ENCODE measurements at places on chromosomes 12 and 14.

- no peak for DNase-seq
Measured at GRCh38 chr14:67461996-67462395, 26.5 kb downstream of the TMEM229B start.

DNA sequence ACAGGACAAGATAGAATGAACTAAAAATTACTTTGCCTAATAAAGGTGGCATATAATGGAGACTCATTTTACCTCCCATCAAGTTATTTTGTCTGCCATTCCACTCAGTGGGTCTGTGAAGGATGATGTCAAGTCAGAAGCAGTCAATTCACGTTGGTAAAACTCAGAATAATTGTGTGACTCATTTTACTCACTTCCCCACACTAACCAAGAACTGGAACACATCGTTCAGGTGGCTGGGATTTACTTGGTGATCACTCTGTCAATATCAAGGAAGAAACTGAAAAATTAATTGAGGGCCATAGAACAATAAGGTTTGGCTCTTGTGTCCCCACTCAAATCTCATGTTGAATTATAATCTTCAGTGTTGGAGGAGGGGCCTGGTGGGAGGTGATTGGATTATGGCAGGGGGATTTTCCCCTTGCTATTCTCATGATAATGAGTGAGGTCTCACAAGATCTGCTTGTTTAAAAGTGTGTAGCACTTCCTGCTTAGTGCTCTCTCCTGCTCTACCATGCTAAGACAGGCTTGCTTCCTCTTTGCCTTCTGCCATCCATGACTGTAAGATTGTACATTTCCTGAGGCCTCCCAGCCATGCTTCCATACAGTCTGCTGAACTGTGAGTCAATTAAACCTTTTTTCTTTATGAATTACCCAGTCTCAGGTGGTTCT lies 35.7 kb upstream of the GTF2A1 start:
- no peak for DNase-seq

DNA sequence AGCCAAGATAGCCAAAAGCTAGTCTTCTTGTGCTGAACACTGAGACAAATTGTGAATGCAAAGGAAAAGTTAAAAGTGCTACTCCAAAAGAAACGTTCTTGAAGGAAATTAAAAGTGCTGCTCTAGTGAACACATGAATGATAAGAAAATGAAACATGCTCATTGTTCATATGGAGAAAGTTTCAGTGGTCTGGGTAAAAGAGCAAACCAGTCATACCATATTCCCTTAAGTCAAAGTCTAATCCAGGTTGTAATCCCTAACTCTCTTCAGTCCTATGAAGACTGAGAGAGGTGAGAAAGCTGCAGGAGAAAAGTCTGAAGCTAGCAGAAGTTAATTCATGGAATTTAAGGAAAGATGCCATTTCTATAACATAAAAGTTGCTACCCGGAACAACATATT lies 121.5 kb downstream of the MNAT1 start:
- no peak for DNase-seq

GRCh38 chr14:64632056-64632455 lies 72.2 kb upstream of the PLEKHG3 start:
- DNase-seq, result no peak

GRCh38 chr12:111155521-111155920 lies 213.4 kb downstream of the PHETA1 start:
- DNase-seq, result no peak

GRCh38 chr14:65449647-65450046 lies 37.1 kb downstream of the FUT8 start:
- no peak for DNase-seq

DNA sequence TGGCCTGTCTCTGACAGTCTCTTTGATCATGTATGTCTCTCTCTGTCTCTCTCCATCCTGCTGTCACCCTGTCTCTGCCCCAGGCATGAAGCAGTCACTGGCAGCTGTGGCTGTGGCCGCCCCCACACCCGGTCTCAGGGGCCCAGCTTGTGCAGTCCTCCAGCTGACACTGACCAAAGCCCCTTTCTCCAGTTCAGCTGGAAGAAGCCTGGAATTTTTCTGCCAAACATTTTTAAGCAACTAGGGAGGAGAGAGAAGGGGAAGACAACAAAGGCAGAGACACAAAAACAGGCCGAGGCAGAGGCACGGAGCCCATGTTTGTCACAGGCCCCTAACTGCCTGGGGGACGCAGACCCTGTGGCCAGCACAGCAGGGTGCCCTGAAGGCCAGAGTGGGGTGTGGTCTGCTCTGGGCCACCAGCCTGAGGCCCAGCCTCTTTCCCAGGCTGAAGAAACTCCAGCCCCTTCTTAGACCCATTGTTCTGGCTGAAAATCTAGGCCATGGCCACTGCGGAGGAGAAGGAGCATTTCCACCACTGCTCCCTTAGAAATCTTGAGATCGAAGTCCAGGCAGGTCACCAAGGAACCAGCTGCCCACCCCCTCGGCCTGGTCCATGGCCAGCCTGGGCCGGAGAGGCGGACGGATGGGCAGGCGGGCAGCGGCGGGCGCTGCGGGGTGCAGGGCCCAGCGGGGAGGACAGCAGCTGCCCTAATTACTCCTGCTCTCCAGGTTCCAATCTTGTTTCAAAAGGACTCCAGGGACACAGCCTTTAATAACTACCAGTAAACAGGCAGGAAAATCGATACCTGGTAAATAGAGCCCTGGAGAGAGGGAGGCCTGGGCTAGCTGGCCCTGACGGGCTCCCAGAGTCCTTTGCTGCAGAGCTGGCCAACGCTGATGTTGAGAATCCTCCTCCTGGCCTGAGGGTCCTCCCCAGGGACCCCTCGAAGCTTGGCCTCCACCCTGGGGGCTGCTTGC lies 14.9 kb downstream of the DTX1 start:
- no peak for DNase-seq

- DNase-seq, result no peak
Measured at GRCh38 chr12:58741226-58741625, 179.1 kb downstream of the LRIG3 start.

DNA sequence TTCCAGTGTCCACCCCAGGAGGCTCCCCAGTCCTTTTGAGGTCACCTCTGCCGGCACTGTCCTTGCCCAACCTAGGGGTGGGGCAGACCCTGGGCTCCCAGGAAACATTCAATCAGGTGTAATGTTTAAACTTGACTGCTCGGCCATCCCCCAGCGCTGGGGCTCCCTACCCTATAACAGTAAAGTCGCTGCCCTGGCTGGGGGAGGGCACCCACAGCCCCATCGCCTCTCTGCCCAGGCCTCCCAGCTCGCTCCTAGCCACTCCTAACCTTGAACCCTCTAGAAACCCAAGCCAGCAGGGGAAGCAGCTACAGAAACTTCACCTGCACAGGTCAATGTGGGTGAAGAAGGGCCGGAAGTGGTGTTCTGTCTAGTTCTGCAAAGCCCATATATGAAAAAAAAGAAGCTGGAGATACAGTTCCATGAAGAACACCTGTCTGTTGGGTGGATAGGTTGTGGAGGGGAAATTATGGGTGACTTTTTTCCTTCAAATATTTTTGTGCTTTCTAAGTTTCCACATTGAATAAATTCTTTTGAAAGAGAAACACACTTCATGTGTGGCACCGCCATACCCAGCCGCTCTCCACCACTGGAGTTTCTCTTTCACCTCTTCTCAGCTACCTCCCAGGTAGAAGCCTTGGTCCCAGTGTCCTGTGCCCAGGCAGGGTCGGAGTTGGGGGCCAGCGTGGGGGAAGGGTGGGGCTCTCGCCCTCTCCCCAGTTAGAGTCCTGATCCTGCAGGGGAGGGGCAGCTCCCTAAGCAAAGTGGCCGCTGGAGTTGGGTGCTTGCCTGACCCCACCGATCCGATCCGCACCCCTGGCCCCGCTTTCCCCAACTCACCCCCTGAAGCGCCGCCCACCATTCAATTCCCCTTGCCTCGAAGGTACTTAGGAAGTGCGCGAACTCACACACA lies 1.1 kb downstream of the CLMN start:
- DNase-seq, result no peak

GRCh38 chr12:80805106-80805505 lies 88.4 kb downstream of the MYF5 start:
- DNase-seq, result no peak

DNA sequence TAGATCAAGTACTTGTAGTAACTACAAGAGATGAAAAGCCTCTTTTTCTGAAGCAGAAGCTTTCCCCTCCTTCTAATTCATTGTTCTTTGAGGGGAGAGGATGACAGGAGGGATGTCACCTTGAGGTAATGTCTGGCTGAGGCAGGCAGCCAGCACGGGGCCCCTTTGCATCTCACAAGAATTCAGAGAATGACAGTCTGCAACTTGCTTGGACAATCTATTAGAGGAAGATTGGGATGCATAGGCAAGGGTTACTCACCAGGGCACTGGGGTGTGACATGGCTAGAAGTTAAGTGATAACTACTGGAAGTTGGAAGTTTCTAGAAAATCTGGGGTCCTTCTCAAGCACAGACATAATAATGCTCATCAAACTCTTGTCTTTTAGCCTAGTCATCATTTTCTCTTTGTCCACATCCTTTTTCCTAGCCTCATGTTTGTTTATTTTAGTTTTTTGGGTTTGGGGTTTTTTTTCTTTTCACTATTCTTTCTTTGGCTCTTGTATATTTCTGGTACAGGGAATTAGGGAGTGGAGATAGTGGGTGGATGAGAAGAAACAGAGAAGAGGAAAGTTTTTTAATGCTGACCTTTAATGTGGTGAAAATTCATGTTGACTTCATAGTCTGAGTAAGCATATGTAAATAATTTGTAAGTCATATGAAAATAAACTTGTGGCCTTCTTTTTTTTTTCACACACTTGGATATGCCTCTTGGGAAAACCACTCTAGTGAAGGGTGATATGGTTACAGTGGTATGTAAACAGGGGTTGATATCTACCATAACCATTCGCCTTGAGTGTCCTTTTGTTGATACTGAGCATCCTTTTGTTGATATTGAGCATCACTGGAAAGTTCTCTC lies 55.1 kb downstream of the TTLL5 start:
- no peak for DNase-seq

DNA sequence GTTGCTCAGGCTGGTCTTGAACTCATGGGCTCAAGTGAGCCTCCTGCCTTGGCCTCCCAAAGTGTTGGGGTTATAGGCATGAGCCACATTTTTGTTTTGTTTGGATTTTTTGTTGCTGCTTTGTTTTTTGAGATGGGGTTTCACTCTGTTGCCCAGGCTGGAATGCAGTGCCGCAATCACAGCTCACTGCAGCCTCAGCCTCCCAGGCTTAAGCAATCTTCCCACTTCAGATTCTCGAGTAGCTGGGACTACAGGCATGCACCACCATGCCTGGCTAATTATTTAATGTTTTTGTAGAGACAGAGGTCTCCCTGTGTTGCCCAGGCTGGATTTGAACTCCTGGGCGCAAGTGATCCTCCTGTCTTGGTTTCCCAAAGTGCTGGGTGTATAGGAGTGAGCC lies 5.7 kb upstream of the PLEK2 start:
- DNase-seq, result no peak

- DNase-seq, result no peak
Measured at GRCh38 chr12:33634544-33634943, 194.9 kb upstream of the SYT10 start.

DNA sequence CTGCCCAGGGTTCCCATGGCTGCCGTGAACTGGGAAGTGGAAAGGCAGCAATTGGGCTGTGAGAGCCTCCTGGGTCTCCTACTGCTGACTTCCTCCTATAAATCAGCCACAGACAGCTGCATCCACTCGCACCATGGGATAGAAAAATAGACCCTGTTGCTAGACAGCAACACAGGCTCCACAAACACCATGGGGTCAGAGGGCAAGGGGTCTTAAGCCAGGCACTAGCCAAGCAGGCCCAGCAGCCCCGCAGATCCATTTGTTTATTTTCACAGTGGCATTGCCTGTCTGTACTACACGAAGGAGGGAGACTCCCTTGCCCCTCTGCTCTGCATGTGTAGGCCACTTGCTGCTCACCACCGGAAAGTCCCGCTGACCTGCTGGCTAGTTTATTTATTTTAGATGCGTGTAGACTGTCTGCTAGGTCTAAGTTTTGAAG lies 139.8 kb downstream of the DACT1 start:
- no peak for DNase-seq

GRCh38 chr12:93494096-93494495 lies 26.8 kb downstream of the MRPL42 start:
- DNase-seq, result no peak

DNA sequence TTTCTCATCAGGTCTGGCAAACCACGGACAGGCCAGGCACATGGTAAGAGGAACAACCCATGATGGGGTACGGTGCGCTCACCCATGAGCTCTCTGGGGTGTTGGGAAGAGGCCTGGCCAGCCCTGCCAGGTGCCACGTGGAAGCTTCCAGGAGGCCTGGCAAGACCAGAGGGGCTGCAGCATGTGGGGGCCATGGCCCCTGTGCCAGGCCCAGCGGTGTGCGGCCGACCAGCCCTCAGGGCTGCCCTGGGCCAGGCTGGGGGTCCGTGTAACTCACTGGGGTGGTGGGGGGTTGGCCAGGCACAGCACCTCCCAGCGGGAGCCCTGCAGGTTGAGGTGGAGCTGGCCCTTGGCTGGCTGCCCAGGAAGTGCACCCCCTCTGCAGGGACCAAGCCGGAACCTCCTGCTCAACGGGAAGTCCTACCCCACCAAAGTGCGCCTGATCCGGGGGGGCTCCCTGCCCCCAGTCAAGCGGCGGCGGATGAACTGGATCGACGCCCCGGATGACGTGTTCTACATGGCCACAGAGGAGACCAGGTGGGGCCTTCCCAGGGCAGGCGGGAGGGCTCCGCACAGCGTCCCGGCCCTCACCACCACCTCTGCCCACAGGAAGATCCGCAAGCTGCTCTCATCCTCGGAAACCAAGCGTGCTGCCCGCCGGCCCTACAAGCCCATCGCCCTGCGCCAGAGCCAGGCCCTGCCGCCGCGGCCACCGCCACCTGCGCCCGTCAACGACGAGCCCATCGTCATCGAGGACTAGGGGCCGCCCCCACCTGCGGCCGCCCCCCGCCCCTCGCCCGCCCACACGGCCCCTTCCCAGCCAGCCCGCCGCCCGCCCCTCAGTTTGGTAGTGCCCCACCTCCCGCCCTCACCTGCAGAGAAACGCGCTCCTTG lies 4.9 kb upstream of the CRIP2 start:
- DNase-seq, result no peak
